ENCODE measurements at places on chromosomes 13 and 19.

GRCh38 chr19:48867123-48867745 lies 1.2 kb downstream of the PLEKHA4 start:
- DNase-seq, result no peak

DNA sequence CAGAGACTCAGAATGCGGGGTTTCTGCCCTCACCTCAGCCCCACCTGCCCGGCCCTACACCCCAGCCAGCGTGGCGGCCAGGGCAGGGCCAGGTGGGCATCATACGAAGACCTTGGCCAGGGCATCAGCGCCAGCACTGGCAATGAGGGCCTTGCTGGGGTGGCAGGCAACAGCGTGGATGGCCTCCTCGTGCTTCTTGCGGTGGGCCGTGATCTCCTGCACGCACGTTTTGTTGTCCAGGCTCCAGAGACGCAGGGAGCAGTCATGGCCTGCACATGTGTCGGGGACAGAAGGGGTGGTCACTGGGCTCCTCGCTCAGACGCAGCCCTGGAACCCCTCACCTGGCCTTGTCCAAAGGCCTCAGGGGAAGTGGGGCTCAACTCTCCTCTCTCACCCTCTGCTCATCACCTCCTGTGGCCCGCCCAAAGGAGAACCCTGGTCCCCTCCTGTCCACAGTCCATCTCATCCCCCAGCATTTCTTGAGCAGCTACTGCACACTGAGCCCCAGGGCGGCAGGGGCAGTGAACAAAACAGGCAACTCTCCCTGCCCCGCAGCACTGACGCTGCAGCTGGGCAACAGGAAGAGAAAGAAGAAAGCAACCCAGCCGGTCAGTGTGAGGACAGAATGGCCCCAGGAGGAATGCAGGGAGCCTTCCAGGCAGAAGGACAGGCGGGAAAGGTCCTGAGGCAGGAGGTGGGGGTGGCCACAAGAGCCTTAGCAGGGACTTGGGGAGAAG lies 3.8 kb upstream of the PRKD2 start:
- DNase-seq, result no peak

DNA sequence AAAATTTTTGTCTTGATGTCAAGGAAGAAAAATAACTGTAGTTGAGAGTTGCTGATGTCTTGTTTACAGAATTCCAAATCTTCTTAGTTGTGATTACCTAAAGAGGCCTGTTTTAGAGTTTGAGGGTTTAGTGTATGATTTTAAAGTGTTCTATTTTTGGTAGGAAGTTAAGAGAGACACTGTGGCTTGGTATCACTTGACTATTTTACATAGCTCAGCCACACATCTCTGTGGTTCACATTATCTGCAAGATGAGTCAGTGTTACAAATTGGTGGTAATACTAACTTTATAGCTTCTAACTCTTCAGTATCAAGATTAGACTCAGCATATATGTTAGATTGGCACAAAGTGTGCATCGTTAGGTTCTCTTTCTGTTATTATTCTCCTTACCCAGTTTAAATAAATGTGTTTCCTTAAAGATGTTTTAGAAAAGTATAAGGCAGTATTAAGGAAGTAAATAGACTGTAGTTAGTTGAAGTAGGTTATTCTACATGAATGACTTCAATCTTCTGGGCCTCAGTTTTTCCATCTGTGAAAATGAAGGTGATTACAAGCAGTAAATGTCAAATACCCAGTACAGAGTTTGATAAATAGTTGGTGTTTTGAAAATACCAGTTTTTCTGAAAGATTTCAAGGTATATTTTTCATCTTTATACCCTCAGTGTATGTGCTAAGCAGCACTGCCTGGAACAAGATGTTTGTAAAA lies 33.4 kb downstream of the COG6 start:
- no peak for DNase-seq

DNA sequence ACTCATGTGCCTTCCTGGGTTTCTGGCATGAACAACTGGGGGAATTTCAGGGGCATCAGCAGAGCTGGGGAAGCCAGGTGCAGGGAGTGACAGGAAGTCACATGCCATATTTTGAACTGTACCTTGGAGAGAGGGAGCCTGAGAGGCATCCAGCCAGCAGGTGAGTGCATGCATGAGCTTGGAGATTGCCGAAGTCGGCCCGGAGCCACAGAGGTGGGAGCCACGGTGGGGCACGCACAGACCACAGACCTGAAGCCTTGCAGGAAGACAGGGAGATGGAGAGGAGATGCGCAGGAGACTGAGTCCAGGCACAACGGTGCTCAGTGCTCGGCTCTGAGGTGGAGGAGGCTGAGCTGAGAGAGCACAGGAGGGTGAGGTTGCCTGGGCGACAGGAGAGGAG lies 55.1 kb downstream of the CDADC1 start:
- DNase-seq, result no peak

- no peak for DNase-seq
Observed at GRCh38 chr13:109385242-109385560, 401.2 kb downstream of the IRS2 start.

- peak; percentile 26 for DNase-seq
Observed at GRCh38 chr19:21321996-21322395, 7.2 kb downstream of the ZNF708 start.

DNA sequence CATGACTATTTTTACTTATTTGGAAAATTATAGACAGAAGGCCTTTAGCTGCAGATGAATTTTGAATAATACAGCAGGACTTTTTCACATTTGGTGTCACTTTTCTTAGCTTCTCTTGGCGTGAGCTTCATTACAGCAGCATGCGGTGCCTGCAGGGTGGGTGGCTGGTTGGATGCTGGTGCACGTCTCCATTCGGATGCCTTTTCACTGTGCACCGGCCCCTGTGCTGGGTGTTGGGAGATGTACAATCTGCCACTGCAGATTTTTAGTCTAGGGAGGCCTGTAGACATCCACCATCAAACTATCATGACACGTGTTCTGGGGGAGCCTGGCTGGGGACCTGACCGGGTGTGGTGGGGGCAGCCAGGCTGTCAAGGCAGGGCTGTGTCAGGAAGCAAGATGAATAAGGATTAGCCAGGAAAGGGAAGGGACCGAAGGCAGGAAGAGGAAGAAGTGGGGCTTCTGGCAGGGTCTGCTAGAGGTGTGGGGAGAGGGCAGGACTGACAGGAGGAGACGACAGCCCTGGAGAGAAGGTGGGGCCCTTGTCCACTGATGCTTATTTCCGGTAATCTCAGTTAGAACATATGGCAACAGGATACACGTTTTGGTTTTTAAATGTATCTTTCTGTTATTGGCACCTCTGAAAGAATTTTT lies 88.8 kb downstream of the ARHGEF7 start:
- no peak for DNase-seq

- DNase-seq, result no peak
Observed at GRCh38 chr13:61138857-61139256, 276.8 kb downstream of the PCDH20 start.

DNA sequence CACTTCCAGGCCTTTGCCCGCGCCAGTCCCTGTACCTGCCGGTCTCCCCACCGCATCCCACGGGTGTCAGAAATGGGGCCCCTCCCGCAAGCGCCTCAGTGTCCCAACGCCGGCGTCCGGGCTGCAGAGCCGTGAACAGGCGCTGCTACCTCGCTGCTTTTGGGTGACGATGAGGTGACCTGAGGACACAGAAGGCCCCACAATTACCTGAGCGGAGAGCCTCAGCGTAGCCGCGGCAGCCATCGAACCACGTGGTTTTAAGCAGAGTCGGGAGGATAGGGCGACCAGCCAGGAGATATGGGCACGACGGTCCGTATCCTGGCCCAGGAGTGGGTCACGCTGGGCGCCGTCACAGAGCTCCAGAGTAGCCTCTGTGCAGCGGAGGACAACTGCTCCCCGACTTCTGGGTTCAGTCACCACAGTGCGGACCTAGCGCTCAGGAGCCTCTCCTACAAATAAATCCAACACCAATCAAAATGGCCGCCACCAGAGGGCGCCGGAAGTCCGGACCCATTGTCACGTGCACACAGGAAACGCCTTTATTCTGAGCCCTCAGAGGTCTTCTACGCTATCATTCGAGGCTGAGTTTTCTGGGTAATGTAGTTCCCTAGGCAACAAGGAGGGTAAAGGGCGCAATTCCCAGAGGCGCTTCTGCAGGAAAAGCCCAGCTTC lies at the start of gene ZNF814:
Gene ZNF814 (minus strand): TSS at position 478 of the 672 bp plus-strand sequence. CDS start 235 bp downstream, at position 243.
- DNase-seq, result no peak

- no peak for DNase-seq
Observed at GRCh38 chr19:43699506-43700394, 16.1 kb upstream of the IRGC start.

DNA sequence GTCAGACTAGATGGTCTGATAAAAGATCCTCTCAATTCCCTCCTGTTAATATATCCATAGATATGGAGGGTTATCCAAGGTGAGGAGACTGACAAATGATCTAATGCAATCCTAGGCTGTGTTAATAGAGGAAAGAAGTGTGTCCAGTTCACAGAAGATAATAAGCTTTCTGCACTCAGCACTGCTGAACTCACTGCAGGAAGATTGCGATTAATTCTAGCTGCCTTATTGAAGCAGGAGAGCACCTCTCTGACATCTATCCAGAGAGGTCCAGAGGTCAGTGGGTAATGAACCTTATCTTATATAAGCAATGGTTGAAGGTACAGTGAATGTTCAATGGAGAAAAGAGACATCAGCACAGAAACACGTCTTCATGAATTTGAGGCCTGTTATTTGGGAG lies 75.9 kb upstream of the SLC10A2 start:
- DNase-seq, result no peak

DNA sequence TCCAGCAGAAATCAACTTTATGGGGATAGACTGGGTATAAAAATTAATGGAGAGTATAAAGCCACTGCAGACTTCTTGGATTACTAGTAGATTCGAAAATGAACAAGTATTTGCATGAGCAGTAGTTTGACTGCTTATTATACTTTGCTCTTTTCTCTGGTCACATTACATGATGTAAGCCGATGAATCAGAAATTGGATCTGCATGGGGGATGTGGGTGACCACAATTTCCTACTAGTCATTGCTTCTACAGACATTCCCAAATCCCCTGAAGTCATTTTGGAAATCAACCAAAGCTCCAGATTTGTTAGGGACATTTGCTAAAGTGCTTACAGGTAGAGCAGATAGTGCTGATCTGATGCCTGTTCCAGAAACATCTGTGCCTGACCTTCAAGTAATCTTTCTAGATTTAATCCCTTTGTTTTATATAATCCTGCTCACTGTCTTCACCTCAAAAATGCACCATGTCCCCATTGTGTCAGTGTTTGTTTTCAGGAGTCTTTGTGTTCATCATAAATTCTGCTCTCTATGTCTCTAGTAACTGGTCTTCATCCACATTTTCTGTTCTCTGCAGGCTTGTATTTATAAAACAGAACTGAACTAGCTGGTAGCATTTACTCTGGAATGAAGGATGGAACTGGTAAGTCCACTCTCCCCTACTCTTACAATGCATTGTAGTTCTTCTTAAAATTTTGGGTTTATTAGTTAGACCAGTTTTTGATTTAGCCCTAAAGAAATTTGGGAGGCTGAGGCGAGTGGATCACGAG lies 201.5 kb upstream of the CSNK1A1L start:
- peak; percentile 77 for DNase-seq

GRCh38 chr13:74305876-74306275 lies 171.7 kb upstream of the KLF12 start:
- no peak for DNase-seq

DNA sequence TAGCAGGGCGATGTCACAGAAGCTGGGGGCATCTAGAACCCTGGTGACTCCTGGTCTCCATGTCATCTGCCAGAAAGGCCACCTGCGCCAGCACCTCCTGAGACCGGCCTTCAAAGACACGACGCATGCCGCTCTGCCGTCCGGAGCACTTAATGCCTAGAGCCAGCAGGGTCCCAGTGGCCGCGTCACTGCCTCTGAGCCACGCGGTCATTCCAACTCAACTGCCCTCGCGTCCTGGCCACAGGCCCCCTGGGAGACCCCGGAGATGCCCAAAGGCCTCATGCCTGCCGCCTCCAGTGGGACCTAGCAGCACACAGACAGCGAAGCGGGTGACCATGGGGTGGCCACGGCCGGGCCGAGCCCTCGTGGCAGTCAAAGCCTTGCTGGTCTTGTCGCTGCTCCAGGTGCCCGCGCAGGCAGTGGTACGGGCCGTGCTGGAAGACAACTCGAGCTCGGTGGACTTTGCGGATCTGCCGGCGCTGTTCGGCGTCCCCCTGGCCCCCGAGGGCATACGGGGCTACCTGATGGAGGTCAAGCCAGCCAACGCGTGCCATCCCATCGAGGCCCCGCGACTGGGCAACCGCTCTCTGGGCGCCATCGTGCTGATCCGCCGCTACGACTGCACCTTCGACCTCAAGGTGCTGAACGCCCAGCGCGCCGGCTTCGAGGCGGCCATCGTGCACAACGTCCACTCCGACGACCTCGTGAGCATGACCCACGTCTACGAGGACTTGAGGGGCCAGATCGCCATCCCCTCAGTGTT lies at the start of gene ZNRF4:
Gene ZNRF4 (plus strand): TSS at position 51 of the 763 bp plus-strand sequence. CDS start 75 bp downstream, at position 126.
- no peak for DNase-seq

- DNase-seq, result peak; percentile 10
Observed at GRCh38 chr19:13588957-13589833, 82.9 kb upstream of the CACNA1A start.

DNA sequence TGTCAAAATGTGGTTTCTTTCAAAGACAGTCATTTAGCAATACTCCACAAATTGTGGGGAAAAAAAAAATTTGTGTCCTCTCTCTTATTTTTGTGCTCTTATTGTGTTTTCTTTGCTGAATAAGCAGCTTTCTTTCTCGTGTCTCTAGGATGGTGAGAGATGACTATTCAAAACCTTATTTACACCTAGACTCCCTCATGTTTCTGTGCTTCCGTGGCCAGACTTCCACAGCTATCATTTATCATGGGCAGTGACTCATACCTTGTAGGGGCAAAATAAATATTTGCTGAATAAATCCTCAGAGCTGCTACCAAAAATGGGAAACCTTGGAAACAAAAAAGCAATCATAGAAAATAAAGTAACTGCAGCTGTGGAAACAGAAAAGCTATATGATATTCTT lies 204.9 kb upstream of the MIR17HG start:
- peak; percentile 64 for DNase-seq

- DNase-seq, result peak; percentile 75
Observed at GRCh38 chr19:45886427-45887199, 672 bp upstream of the IRF2BP1 start.

GRCh38 chr19:54432144-54432738 lies 16.8 kb upstream of the LENG8 start:
- no peak for DNase-seq

DNA sequence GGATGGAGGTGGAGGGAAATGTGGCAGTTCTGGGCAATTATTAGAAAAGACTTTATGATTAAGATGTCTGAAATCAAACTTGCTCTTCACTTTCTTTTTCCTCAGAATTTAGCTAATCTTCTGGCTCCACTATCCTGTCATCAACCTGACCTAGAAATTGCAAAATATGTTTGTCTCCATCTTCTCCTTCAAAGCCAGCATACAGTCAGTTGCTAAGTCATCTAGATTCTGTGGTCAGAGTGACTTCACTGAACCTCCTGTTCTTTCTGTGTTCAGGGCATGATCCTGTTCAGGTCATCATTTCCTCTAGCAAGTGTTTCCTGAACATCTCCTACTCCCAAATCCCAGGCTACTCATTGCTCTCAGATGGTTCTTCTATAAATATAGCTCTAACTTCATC lies 10.8 kb upstream of the CCNA1 start:
- peak; percentile 39 for DNase-seq
